NCI-H1048 (cell line): ENCODE measurements at places on chromosomes 5 and 9.

- no peak for DNase-seq
These were observed 213.5 kb upstream of the PANK3 start for GRCh38 chr5:168792678-168793077.

GRCh38 chr5:33690374-33691135 lies 201.2 kb downstream of the ADAMTS12 start:
- no peak for DNase-seq

DNA sequence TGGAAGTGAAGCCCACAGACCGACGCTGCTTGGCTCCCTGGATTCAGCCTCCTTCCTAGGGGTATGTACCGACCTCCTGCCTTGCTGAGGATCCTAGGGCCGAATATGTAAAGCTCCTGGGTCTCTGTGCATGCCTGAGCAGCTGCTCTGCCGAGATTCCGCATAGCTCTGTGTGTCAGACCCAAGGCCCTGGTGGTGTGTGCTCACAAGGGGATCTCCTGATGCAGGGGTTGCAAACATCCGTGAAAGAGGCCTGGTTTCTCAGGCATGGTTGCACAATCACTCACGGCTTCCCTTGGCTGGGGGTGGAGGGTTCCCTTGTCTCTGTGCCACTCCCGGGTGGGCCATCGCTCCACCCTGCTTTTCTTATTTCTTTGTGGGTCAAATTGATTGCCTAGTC lies 19.9 kb upstream of the SVEP1 start:
- DNase-seq: no peak

DNA sequence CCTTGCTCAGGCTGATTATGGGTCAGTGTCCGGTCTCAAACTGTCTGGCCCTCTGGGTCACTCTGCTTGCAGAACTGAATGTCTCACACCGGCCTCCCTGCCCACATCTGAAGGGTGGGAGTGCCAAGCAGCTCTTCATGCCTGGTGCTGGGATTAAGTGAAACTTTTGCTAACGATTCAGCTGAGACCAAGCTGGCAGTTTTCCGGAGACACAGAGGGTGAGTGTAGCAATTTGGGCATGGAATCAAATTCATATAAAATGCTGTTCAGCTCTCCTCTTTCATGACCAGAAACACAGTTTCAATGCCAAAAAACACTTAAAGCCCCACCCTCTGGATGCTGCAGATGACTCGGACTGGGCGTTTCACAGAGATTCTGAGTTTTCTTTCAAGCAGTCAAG lies 207.5 kb downstream of the NXNL2 start:
- DNase-seq: no peak

GRCh38 chr9:101486693-101487442 lies 46.8 kb upstream of the RNF20 start:
- DNase-seq: no peak
